Activated T-helper 17 cell treated with anti-CD3 and anti-CD28 coated beads, Interleukin-2, amount 50 U/mL, for 72 hours (primary cell): ENCODE measurements at places on chromosomes 16 and 17.

GRCh38 chr17:71407981-71408380, 712.8 kb upstream of the SOX9 start:
- no peak for ATAC-seq

DNA sequence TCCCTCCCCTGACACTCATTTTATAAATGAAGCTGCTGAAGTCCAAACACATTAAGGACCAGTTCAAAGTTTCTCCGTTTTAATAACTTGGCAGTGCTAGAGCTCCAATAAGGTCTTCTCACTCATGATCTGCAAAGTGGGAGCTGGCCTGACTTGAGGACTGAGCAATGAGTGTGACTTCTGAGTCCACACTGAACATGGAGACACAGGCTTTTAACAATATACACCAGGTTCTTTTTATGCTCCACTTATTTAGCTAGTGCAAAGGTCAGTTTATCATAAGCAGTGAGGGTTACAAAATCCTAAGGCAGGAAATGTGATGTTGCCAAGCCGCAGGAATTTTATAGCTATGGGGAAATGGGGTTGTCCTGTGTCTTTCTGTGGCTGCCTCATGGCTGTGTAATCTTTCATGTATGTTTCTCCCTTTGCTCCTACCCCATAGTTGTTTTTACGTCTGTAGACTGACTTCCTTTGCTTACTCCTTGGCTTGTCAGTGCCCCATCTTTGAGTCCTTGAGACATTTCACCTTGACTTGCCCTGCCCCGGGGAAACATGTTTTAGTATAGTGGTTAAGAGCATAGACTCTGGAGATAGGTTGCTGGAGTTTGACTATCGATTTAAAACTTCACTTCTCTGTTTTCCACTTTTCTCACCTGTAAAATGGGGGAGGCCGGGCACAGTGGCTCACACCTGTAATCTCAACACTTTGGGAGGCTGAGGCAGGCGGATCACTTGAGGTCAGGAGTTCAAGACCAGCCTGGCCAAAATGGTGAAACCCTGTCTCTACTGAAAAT, 12.2 kb upstream of the MMD start:
- no peak for ATAC-seq

DNA sequence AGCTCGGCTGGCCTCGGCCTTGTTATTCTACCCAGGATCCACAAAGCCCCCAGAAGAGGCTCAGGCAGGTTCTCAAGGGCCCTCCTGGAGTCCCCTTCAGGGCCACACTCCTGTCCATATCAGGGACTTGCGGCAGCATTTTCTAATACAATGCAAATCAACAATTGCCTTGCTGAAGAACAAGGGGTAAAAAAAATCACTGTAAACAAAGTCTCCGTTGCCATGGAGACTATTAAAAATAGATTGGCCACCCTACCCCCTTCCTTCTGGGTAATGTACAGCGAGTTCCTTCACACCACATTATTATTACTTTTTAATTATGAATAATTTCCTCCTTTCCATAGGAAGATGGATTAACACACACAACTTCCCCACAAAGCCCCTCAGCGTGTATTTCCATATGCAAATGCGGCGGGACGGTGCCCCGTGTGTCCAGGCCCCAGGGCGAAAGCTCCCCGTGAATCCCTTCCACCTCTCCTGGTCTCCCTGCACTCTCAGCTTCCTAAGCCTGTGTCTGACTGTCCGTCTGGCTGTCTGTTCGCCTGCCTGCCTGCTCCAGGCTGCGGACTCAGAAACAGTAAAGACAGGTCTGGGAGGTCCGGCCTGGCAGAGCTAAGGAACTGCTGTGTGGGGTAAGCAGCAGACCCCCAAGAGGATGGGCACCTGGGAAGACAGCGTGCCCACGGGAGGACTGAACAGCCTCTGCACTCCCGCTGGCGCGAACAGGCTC, 196.6 kb downstream of the RBFOX3 start:
- ATAC-seq = no peak

- ATAC-seq = no peak
Observed at GRCh38 chr16:680967-681745, 946 bp downstream of the STUB1 start.

GRCh38 chr17:28473542-28473941, at the start of gene SLC13A2:
Gene SLC13A2 (plus strand): TSS chr17:28473644. CDS start chr17:28473713, 69 bp downstream.
- ATAC-seq = no peak

DNA sequence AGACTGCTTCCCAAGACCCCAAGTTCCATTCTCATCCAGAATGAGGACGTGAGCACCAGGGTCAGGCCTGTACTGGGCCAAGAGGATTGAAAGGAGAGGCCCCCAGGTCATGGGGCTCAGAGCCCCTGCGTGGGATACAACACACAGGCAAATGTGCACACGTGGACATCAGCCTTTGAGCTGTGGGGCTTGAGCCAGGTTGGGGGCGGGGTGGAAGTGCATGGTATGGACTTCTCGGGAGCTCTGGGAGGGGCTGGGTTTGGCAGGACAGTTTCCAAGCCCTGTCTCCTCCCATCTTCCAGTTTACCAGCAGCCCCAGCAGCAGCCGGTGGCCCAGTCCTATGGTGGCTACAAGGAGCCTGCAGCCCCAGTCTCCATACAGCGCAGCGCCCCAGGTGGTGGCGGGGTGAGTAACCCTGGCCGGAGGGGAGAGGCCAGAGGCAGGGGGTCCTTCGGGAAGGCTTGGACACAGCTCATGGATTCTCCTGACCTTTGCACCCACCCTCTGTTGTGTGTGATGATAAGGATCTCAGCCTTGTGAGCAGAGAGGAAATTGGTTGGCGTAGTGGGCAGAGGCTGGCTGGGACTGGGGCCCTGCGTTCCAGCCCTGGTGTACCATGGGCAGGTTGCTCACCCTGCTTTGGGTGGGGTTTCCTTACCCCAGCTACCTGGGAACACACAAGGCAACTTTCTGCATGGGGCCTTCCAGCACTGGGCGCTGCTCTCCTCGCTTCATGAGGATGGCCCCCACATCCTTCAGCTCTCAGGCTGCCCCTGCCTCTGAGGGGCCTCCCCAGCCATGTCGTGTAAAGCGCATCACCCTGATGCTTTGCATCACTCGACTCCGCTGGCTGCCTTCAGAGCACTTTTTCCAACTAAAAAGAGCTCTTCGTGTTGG, 10.4 kb upstream of the LASP1NB start:
- no peak for ATAC-seq

GRCh38 chr16:87297407-87297806, 19.8 kb downstream of the C16orf95 start:
- no peak for ATAC-seq

- ATAC-seq = peak; percentile 68
Observed at GRCh38 chr17:68381076-68381900, 76.0 kb downstream of the WIPI1 start.

DNA sequence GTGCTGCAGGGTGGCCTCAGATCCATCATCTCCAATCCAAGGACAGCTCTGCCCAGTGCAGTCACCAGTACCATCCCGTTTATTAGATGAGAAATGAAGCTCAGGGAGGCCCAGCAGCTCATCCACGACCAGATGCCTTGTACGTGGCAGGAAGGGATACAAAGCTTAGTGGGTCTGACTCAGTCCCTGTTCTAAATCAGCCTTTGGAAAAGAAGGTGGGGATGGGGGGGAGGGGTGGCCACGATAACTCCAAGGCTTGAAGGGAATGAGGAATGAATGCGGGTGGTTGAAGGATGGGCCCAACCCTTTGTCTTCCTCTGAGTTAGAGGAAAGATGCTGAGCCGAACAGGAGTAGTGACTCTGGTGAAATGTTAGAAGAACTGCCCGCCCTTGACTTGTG, 25.8 kb downstream of the LLGL2 start:
- no peak for ATAC-seq
